ENCODE measurements at places on chromosomes 11 and 22.

DNA sequence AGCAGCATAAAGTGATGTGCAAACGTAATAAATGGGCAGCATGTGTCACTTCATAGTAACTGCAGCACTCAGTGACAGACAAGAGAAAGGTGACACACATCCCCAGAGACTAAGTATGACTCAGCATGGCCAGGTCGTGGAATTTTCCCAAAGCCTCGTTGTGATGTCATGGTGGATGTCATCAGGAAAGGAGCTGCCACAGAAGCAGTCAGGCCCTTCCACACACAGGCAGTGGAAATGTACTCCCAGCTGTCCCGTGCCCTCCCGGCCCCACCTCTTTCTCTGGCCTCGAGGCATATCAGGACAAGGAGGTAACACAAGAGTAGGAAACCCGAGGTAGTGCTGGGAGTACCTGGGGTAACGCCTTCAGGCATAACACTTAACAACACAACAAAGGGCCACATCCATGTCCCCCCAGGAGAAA, 8.1 kb downstream of the PC start:
- no peak for DNase-seq

GRCh38 chr22:44819966-44820631, 67.7 kb downstream of the ARHGAP8 start:
- DNase-seq, result no peak

GRCh38 chr11:61601512-61601911, 20.6 kb upstream of the SYT7 start:
- no peak for DNase-seq

DNA sequence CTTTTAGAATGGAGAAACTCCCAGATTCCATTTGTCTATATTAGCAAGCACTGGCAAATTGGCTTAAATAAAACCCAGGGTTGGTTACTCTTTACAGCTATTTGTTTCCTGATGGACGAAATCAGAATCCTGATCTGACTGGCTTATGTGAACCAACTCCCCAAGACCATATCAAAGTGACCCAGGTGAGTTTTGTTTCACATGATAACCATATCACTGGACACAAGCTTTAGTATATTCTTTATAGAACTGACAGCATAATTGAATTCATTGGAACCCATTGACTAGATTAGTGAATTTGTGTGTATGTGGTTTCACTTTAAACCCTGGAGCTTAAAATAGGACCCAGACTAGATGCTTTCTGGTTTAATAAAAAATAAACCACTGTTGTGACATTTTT, 39.3 kb downstream of the MCAM start:
- DNase-seq, result no peak

DNA sequence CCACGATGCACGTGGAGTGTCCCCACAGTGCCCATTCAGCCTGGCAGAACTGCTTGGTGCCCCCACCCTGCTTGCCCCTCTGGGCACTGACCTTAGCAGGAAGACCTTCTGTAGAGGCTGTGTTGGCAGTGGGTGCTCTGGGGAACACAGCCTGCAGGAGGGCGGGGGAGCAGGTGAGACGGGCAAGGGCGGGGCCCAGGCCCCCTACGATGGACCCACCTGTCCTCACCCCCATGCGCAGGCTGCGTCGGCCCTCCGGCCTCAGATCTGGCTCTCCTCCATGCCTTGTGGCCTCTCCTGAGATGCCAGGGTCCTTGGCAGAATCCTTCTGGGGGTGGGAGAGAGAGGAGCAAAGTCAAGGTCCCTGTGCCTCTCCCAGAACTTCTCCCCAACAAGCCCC, 10.9 kb downstream of the CDC42BPG start:
- no peak for DNase-seq

DNA sequence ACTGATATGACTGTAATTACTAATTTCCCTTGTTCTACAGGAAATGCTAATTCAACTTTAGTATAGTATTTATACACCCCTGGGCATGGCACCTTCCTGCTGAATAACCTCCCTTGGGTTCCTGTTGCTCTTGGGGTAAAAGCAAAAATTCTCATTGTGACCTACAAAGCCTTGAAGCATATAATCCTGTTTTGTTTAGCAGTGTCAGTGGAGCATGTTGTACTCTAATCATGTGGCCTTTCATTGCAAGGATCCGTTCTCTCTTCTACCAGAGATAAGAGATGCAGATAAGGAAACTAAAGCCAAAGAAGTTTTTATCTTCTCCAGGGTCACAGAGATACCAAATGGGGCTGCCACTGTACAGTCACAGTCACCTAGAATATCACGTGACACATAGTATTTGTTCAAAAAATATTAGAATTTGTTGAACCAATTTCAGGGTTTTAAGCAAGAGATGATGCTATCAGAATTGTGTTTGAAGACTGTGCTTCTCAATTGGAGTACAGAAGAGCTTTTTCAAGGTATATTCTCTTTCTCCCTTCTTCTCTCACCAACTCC, 25.1 kb downstream of the CSRP3 start:
- no peak for DNase-seq
